ENCODE measurements at places on chromosomes 6 and 20.

DNA sequence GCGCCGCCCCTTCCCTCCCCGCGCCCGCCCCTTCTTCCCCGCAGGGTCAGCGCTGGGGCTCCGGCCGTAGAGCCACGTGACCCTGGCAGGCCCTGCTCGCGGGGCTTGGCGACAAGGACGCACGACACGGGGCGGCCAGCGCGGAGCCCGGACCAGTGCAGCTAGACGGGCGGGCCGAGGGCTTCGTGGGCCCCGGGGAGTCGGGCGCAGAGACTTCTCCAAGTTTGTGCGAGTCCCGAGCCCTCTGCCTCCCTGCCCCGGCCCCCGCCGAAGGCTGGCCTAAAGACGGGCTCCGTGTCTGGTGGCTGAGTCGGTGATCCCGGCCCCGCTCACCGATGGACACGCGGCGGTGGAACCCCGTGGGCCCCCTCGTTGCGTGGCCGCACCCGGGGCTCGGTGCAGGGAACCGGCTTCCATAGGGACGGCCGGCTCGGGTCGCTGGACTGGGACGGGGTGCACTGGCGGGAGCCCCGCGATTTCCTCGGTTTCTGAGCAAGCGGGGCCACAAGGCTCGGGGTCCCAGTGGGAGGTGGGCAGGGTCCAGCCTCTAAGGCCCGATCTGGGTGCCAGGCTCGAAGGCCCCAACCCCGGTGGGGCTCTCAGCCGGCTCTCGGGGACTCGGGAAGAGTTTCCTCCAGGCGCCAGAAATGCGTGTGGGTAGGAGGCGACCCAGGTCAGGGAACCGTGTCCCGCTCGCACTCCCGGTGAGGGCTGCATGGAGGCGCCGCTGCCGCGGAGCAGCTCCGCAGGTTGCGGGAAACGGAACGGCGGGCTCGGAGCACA lies 452 bp upstream of the GATA5 start:
- no peak for DNase-seq

DNA sequence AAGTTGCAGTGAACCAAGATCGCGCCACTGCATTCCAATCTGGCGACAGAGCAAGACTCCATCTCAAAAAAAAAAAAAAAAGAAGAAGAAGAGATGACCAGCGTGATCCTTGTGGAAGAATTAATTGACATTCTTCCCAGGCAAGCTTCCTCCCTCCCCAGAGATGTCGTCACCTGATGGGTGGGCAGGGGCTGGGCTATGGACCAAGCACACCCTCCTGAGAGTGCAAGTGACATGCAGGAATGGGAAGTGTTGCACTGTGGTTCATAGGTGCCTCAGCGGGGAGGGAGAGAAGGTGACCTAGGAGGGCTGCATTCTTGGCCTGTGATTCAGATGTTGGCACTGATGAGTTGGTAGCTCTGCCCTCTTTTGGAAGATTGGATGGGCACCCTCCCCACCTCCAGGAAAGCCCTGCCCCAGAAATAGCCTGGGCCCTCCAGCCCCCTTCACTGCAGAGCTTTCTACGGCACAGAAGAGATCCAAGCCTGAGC lies 37.8 kb downstream of the TAF8 start:
- DNase-seq: no peak

DNA sequence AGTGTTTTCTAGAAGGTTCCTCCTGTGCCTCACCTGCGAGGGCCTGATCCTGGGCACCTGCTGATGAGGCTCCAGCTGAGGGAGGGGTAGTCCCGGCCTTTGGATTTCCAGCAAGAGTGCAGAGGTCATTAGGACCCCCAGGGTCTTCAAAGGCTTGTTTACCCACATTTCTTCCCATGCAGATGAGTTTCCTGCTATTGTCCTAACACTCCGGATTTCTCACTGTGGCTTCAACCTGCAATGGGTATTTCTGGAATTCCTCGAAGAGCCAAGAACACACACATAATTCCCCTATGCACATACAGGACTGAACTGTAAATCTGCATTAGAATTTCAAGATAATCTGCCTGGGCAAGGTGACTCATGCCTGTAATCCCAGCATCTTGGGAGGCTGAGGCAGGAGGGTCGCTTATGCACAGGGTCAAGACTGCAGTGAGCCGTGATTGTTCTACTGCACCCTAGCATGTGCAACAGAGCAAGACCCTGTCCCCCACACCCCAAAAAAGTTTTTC lies 53.9 kb downstream of the ADNP start:
- no peak for DNase-seq

DNA sequence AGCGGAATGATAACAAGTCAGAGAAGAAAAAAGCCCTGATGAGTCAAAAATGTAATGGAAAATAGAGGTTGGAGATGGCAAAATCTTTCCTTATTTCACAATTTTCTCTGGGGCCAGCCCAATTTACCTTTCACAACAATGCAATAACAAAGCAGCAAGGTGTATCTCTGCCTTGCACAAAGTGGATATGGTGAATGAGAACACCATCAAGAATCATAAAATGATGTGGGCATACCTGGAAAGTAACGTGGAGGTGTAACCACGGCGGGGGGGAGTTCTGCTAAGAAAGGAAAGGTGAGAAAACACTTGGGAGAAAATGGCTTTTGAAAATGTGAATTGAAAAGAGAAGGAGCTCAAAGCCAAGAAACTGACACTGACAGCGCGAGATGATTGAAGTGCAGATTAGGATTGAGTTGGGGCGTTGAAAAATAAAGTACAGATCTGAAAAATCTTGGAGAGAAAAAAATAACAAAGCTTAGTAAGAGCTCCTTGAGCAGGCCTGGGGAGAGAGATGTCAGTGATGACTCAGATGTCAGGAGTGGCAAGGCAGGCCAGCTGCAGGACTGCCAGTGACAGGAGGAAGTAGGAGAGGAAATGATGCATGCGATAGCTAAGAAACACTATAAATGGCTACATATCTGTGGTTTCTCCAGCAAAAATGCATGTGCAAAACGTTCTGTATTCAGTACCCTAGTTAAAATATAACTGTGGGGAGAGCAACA lies 26.2 kb downstream of the ARHGAP18 start:
- no peak for DNase-seq

- DNase-seq: no peak
These were observed 84.8 kb downstream of the TAF4 start for GRCh38 chr20:61980647-61981583.

GRCh38 chr6:24797596-24798216 lies 1.0 kb downstream of the ARMH2 start:
- DNase-seq: no peak

DNA sequence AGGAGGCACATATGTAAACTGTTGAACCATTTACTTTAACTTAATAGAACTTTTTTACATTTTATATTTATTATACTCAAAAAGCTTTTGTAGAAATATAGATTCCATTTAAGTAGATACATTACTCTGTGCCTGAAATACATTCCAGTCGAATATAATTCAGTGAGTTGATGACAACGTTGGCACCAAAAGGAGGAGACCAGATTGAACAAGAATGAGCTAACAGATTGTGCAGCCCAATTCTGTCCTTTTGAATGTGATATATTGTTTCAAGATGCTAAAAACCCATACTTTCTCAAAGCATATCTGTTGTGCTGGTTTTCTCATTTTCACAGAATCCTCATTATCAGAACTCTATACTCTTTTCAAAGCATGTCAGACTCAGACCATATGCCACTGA lies 147.4 kb upstream of the SIM1 start:
- no peak for DNase-seq

GRCh38 chr6:169805242-169805838 lies 53.9 kb downstream of the ERMARD start:
- DNase-seq: no peak

- DNase-seq: no peak
These were observed 35.2 kb downstream of the KIAA1755 start for GRCh38 chr20:38225240-38225899.

DNA sequence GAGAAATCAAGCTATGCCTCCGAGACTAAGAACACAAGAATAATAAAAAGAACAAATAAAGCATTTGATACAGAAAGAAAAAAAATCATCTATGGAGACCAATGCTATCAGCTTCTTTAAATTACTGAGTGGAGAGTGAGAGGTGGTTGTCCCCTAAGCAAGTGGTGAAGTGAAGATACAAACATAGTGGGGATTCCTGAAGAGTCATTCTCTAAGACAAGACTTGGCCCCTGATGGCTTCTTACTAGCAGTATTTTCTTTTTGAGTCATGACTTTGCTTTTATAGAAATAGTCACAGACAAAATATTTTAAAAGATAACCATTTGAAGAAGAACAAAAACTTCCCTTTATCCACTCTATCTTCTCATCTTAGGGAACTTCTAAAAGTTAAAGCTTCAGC lies 261.4 kb upstream of the PRDM1 start:
- no peak for DNase-seq

DNA sequence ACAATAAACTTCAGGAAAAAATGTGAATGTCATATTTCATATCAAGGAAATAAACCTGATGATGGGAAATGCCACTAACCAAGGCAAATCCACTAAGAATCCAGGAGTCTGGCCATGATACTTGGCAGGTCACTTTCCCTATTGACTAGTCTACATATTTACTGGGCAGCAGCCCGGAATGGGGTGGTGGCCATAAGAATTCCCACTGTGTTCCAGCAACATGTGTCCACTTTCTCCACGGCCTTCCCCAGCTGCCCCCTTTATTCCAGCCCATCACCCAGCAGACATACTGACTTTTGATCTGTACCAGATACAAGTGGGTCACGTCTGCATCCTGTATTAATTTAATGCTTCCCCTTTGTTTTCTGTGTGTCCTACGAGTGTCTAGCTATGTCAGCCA lies 234.5 kb upstream of the PRDM1 start:
- DNase-seq: no peak

- DNase-seq: no peak
These were observed 136.2 kb upstream of the STMND1 start for GRCh38 chr6:16965689-16966088.

DNA sequence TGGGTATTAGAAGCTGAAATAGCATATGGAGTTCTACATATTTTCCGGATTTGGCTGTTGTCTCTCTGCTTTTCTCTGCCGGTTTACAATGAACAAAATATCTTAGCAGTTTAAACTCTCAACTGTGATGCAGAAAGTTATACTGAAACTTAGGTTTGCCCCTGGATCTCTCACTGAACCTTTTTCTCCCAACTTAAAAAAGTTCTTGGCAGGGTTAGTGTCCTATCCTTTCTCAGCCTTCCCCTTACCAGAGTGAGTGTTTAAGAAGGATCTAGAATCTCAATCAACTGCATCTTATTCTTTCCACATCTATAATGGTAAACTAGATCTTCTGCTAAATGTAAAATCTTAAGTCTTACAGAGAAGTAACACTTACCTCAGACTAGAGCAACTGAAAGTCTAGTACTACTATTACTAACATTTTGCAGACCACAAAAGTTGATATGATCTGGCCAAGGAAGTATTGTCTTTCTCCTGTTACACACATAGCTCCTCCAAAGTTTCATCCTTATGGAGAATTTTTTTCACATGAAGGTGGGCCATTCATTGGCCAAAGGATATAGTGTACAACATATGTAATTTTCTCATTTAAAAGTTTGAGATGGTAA lies 392.3 kb upstream of the RUNX2 start:
- DNase-seq: no peak

- no peak for DNase-seq
These were observed 19.1 kb upstream of the MYLIP start for GRCh38 chr6:16109659-16110305.

GRCh38 chr6:13917141-13917540 lies 7.6 kb upstream of the RNF182 start:
- no peak for DNase-seq

DNA sequence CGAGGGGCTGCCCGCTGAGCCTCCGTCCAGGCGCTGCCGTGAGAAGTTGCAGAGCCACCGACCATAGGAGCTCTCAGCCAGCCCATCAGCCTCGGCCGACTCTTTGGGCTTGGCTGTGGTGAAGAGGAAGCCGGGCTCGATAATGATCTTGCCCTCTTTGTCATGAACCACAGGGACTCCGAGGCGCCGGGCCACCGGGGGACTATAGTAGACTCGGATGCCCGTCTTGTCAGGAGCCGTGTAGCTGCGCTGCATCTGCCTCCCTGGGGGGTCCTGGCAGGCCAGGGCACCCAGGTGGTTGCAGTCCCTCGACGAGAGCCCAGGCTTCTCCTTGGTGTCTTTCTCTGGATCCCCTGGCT lies 20.5 kb upstream of the DSN1 start:
- no peak for DNase-seq

GRCh38 chr6:5541025-5541424 lies 279.7 kb downstream of the FARS2 start:
- DNase-seq: no peak

GRCh38 chr6:137776786-137777686 lies 90.0 kb upstream of the TNFAIP3 start:
- no peak for DNase-seq

DNA sequence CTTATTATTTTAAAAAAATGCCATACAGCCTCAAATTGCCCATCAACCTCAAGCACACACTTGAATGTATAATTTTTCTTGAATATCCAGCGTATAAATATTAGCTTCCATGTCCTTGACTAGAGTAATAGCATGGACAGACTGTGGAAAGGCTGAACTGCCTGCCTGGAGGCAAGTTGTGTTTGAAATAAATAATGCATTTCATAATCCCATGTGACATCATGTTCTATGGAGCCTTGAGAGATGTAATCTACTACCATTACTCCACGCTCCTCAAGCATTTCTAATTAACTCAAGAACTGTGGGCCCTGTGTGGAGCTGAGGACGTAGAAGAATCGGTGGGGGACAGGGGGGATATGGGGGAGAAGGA lies 94.2 kb downstream of the CDS2 start:
- DNase-seq: no peak

DNA sequence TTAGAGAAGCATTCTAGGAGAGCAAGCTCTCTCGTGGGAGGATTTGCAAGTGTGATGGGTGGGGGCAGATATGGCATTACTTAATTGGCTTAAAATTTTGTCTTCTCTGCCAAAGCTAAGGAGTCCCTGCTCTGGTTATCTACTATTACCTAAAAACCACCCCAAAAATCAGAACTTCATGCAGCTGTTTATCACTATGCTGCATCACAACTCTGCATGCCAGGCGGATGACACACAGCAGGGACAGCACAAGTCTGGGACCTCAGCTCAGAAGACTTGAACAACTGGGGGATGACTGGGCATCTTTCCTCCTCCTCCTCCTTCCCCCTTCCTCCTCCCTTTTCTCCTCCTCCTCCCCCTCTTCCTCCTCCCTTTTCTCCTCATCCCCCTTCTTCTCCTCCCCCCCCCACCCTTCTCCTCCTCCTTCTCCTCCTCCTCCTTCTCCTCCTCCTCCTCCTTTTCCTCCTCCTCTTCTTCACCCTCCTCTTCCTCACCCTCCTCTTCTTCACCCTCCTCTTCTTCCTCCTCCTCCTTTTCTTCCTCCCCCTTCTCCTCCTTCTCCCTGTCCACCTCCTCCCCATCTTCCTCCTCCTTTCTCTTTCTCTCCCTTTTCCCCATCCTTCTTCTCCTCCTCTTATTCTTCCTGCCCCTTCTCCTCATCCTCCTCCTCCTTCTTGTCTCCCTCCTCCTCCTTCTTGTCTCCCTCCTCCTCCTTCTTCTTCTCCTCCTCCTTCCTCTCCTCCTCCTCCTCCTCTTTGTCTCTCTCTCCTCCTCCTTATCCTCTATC lies 218.6 kb upstream of the PMEPA1 start:
- DNase-seq: no peak

DNA sequence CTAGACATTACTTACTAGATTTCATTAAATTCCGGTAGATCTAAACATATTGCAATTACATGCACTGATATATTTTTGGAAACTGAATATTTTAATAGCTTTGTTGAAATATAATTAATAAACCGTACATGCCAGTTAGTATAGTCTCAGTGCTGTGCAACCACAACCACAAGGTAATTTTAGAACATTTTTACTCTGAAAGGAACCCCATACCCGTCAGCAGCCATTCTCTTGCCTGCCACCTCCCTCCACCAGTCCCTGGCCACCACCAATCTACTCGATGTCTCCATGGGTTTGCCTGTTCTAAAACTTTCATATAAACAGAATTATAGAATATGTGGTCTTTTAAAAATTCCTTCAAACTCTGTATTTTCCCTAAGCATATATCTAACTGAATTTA lies 293.9 kb downstream of the THBS2 start:
- no peak for DNase-seq

Measured in activated CD4-positive, CD25-positive, alpha-beta regulatory T cell (primary cell).